Eye (tissue), 1 donor: ENCODE measurements at places on chromosomes 1 and 21.

- DNase-seq: no peak
These were observed 234.5 kb upstream of the HOOK1 start for GRCh38 chr1:59580257-59580656.

DNA sequence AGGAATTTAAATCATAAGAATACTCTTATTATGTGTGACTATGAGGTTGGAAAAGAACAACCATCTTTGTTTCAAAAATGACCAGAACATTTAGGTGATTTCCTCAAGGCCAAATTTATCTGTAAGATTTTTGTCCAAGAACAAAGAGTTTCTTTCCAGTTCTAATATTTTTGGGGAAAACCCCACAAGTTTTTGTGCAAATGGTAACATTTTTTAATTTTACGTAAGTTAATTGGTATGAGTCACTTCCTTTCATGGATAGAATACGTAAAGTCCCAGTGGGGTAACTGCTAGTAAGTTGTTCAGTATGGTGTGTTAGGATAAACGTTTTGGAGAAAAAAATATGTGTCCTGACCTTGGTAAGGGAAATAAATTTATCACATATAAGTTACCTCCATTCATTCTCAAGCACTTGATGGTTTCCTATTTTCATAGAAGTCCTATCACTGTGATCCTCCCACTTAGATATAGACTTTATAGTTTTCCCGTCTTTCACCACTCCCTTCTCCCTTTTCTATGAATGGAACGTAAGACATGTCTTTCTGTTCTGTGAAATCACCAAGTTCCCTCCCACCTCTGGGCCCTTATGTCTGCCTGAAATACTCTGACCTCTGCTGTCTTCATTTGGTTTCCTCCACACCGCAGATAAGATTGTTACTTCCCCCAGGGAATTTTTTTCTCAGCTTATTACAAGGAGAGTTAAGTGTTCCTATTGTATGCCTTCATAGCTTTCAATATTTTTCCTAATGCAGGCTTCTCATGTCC is 34.9 kb upstream of the TSNAX start:
- DNase-seq: no peak

DNA sequence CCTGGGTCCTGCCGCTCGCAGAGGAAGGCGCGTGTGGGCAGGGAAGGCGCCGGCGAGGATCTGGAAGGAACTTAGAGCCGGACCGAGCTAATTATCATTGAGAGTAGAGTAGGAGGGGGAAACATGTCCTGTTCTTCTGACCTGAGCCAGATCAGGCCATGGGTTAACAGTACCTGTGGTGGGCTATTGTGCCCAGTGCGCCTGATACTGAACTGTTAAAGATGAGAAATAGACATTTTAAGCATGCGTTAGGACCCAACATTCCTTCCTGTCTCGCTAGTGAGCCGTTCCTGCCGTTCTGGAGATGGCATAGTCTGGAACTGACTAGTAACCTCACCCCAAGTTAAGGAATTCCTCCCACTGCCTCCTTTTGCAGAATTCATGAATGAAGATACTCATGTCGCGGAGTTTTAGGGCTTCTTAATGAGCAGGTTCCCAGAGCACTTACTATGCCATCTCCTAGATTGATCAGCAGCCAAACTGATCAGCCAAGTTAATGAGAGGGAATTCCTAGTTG is 870 bp downstream of the STRIP1 start:
- no peak for DNase-seq

GRCh38 chr1:233038581-233038980 is 88.2 kb downstream of the NTPCR start:
- DNase-seq: no peak

- no peak for DNase-seq
These were observed 27.0 kb upstream of the FHAD1 start for GRCh38 chr1:15220024-15220392.

DNA sequence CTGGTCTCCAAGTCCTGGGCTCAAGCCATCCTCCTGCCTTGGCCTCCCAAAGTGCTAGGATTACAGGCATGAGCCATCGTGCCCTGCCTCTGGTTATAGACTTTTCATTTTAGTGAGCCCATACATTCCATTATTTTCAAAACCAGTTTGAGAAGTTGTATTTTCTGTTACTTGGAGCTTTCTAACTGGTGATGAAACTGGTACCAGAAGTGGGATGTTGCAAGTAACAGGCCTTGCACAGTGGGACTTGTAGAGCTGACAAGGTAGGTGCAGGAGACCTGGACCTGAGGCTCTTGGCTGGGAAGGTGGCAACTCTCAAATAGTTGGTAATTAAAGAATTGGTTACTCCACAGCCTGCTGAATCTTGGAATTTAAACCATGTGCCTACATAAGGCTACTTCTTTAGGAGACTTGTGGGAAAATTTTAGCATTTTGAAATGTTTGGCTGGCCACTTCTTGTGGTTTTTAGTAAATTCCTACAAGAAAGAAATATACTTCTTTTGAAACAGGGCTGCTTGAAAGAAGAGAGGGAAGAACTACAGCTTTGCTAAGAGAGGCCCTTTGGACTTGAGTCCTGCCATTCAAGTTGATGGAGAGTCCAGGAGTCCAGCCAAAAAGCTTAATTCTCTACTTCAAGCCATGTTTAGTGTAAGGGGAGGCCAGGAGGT is 9.8 kb upstream of the ALPL start:
- DNase-seq: no peak

- no peak for DNase-seq
These were observed 12.9 kb upstream of the KPNA6 start for GRCh38 chr1:32094746-32095521.

DNA sequence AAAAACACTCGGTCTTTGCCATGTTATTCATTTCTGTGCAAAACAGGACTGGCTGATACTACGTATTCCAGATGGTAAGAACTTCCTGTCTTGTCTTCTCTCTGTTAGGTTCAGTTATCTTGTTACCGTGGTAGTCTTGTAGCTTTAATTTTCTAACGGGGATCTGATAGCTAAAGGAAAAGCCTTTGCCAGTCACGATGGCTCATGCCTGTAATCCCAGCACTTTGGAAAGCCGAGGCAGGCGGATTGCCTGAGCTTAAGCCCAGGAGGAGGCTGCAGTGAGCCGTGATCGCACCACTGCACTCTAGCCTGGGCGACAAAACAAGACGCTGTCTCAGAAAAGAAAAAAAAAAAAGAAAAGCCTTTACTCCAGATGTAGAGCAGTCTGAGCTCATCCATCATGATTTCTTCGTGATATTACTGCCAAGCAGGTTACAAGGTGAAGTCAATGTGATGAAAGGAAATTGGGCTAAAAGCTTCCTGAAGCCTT is 11.1 kb upstream of the MSTO1 start:
- peak; percentile 71 for DNase-seq

DNA sequence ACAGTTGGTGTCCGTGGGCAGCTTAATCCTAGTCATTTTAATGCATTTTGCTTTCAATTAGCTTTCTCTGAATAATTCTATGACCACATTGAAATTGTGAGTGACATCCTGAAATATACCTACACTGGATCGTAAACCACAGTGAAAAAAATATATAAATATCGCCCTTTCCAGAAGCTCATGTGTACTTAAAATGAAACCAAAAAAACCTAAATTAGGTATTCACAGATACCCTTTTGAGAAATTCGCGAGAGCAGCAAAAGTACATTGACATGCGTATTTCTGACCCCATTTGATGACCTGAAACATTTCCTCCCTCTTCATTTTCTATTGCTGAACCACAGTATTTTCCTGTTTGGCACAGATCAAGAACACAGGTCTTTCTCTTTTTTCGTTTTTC is 253.8 kb downstream of the LTN1 start:
- no peak for DNase-seq

DNA sequence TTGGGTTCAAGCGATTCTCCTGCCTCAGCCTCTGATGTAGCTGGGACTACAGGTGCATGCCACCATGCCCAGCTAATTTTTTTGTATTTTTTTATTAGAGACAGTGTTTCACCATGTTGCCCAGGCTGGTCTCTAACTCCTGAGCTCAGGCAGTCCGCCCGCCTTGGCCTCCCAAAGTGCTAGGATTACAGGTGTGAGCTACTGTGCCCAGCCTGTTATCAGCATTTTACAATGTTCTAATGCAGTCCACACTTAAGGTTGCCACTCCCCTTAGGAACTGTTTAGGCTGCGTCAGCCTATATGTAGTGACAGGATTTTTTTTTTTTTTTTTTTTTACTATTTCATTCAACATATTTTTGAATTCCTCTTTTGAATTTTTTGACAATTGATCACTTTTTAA is 30.2 kb downstream of the AGPAT3 start:
- DNase-seq: no peak

- DNase-seq: peak; percentile 40
These were observed 27.2 kb upstream of the ENO1 start for GRCh38 chr1:8905582-8906191.

- no peak for DNase-seq
These were observed 35.3 kb downstream of the ELF3 start for GRCh38 chr1:202045705-202046104.

- DNase-seq: no peak
These were observed 43.0 kb downstream of the GALNT2 start for GRCh38 chr1:230109895-230110667.

GRCh38 chr1:8118031-8118451 is 91.9 kb upstream of the ERRFI1 start:
- no peak for DNase-seq

DNA sequence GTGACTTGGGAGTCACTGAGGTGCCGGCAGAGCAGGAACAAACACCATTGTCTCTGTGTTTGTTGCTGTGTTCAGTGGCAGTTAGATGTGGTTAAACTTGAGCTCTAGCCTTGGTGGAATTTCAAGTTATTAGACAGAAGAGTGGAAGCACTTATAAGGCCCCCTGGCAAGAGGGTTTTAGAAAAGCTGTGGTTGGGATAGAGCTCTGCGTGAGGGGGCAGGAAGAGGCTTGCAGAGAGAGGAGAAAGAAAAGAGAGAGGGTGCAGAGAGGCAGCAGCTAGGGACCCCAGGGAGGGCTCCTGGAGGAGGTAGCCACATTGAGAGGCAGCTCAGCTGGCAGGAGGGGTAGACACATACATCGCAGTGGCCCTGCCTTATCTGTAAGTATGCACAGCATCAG is 128.2 kb downstream of the GALNT2 start:
- no peak for DNase-seq

- no peak for DNase-seq
These were observed 2.8 kb upstream of the TFF2 start for GRCh38 chr21:42353623-42354022.

DNA sequence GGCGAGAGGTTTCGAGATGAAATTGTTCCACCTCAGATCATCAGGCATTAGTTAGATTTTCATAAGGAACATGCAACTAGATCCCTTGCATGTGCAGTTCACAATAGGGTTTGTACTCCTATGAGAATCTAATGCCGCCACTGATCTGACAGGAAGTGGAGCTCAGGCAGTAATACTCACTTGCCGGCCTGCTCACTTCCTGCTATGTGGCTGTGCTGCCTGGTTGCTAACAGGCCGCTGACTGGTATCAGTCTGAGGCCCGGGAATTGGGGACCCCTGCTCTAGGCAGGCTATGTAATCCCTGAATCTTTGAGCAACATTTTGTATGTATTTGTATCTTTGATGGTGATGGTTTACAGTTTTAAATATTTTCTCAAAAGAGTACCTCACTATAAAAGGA is 32.5 kb downstream of the XKR8 start:
- DNase-seq: no peak

GRCh38 chr1:36909946-36910725 is 124.2 kb downstream of the GRIK3 start:
- DNase-seq: peak; percentile 68

GRCh38 chr1:2288311-2288710 is 60.2 kb downstream of the SKI start:
- no peak for DNase-seq

DNA sequence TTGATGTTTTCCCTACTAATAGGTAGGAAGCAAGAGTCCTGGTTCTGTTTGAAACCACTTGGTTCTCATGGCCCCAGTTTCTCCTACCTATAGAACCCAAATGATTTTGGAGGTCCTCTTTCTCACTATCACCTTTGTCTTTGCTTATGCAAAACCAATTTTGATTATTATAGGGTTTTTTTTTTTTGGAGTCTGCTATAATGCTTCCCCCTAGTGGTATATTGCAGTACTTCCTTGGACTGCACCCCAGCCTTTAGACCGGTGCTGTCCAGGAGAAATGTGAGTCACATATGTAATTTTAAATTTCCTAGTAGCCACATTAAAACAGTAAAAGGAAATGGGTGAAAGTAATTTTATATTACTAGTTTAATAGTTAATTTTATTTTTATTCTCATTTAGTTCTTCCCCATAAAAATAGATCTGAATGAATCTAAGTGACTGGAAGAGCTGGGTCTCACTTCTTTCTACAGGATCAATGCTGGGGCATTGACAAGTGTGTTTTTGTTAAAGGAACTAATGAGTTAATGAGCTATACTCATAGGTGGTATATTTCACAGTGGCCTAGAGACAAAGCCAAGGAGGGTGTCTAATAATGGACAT is 10.6 kb downstream of the FCMR start:
- peak; percentile 76 for DNase-seq

DNA sequence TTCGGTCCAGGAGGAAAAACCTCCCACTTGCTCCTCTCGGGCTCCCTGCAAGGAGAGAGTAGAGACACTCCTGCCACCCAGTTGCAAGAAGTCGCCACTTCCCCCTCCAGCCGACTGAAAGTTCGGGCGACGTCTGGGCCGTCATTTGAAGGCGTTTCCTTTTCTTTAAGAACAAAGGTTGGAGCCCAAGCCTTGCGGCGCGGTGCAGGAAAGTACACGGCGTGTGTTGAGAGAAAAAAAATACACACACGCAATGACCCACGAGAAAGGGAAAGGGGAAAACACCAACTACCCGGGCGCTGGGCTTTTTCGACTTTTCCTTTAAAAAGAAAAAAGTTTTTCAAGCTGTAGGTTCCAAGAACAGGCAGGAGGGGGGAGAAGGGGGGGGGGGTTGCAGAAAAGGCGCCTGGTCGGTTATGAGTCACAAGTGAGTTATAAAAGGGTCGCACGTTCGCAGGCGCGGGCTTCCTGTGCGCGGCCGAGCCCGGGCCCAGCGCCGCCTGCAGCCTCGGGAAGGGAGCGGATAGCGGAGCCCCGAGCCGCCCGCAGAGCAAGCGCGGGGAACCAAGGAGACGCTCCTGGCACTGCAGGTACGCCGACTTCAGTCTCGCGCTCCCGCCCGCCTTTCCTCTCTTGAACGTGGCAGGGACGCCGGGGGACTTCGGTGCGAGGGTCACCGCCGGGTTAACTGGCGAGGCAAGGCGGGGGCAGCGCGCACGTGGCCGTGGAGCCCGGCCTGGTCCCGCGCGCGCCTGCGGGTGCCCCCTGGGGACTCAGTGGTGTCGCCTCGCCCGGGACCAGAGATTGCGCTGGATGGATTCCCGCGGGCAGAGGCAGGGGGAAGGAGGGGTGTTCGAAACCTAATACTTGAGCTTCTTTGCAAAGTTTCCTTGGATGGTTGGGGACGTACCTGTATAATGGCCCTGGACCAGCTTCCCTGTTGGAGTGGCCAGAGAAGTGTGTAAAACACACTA is 45.3 kb downstream of the MRPL39 start:
- DNase-seq: peak; percentile 77

GRCh38 chr1:163436140-163436812 is 114.5 kb downstream of the NUF2 start:
- no peak for DNase-seq
